ENCODE measurements at places on chromosomes 13 and 19. TPM values are rescaled to one million over a fixed set of nuclear protein-coding genes. Genes with fewer than 3 reads are reported as not detected.

- no peak overlapping the region for H3K27ac ChIP-seq
- no peaks in the 10 kb centered on the region for H3K36me3 ChIP-seq
- DNase-seq, result no peak
- no peaks in the 10 kb centered on the region for H3K27me3 ChIP-seq
- H3K4me3 ChIP-seq, result no peak overlapping the region
- H3K4me1 ChIP-seq, result peaks cover 6% of the 10 kb centered on the region
Observed at GRCh38 chr13:48678316-48678715, 24.6 kb downstream of the CYSLTR2 start.

DNA sequence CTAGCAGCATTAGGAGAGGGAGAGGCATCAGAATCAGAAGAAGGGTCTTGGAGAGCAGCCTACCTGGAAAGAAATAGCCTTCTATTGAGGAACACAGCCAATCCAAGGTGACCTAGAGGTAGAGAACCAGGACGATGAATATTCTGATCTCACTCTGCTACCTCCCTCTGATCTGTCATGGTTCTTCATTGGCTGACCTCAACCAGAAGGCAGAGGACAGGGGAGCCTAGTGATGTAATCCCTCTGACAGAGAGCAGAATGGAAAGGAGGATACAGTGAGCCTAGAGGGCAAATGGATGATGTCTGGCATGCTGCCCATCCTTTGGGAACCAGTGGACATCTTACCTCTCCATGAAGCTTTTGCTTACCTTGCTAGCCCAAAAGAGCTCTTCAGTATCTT lies 3.6 kb downstream of the ZNF507 start:
- peak overlapping the region; percentile 24 for H3K4me3 ChIP-seq
- H3K27ac ChIP-seq, result no peak overlapping the region
- no peaks in the 10 kb centered on the region for H3K27me3 ChIP-seq
- H3K36me3 ChIP-seq, result peaks cover 37% of the 10 kb centered on the region
- DNase-seq, result no peak

DNA sequence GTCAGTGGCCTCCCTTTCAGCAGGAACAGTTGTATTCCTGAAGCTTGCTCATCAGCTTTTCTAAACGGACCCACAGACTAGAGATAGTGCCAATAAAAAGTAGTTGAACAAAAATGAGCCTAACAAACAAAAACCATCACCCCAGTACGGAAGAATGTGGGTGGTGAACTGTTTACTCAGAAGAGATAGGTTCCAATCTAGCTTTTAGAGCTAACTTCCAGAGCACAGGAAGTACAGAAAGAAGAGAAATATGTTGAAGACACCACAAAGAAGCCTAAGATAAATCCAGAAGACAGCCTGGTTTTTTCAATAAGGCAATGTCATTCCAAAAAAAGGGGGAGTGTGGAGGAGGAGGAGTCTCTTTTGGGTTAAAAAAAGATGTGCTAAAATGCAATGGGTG lies 2.8 kb upstream of the LMO7 start:
- peaks cover 17% of the 10 kb centered on the region for H3K4me1 ChIP-seq
- no peak for DNase-seq
- H3K27ac ChIP-seq, result no peak overlapping the region
- H3K27me3 ChIP-seq, result peaks cover 17% of the 10 kb centered on the region
- peak overlapping the region; percentile 63 for H3K4me3 ChIP-seq

DNA sequence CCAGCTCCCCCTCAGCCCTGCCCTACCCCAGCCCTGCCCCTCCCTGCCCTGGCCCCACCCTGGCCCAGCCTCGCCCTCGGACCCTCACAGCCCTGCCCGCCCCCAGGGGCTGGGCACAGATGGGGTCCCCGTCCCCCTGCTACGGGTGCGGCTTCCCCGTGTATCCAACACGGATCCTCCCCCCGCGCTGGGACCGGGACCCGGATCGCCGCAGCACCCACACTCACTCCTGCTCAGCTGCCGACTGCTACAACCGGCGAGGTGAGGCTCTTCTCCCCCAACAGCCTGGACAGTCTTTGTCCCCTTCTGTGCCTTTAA lies 5.2 kb downstream of the SHFL start:
- no peak for DNase-seq
- peaks cover 11% of the 10 kb centered on the region for H3K27me3 ChIP-seq
- H3K36me3 ChIP-seq, result peaks cover 5% of the 10 kb centered on the region
- H3K27ac ChIP-seq, result no peak overlapping the region
- H3K4me1 ChIP-seq, result no peaks in the 10 kb centered on the region
- H3K4me3 ChIP-seq, result no peak overlapping the region

- no peak overlapping the region for H3K4me3 ChIP-seq
- H3K36me3 ChIP-seq, result no peaks in the 10 kb centered on the region
- H3K4me1 ChIP-seq, result no peaks in the 10 kb centered on the region
- H3K27me3 ChIP-seq, result no peaks in the 10 kb centered on the region
- no peak for DNase-seq
- H3K27ac ChIP-seq, result no peak overlapping the region
Observed at GRCh38 chr19:18859676-18860301, 28.0 kb downstream of the UPF1 start.

KCNN1 gene
- total RNA-seq, result 13.4 TPM

EFNB2 gene
- 48.6 TPM for total RNA-seq

ZNF525 gene
- total RNA-seq, result 31.3 TPM

GRCh38 chr13:46852168-46852567 lies 44.7 kb downstream of the HTR2A start:
- no peak overlapping the region for H3K4me3 ChIP-seq
- H3K27me3 ChIP-seq, result peaks cover 6% of the 10 kb centered on the region
- no peak for DNase-seq
- no peaks in the 10 kb centered on the region for H3K36me3 ChIP-seq
- H3K4me1 ChIP-seq, result peaks cover 14% of the 10 kb centered on the region
- no peak overlapping the region for H3K27ac ChIP-seq

GPR12 gene
- 0.14 TPM for total RNA-seq

DNAJB1 gene
- total RNA-seq, result 277 TPM

DNA sequence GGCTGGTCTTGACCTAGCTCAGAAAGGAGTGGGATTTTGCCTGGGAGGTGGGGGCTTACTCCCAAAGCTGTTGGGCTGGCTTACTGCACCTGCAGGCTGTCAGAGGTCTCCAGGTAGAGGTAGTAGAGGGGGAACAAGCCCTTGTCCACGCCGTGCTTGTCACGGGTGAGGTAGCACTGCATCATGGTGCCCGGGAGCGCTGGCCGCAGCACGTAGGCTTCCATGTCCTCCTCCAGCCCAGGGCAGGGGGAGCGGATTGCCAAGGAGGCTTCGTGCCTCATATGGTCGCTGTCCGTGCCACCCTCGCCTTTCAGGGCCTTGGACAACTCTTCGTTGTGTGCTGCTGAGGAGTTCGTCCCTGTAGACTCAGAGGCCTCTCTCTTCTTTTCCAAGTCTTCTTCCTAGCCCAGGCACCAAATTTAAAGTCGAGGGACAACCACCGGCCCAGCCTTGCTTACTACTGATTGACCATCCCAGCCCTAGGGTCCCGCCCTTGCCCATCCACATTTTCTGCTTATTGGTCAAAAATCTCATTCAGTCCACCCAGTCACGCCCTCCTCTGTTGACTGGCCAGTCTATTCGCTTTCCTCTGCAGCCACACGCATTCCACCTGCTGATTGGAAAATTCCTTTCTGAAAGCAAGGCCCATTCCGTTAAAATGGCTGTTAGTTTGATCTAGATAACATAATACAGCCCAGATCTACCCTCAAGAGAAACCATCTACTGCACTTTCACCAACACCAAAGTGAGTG lies 10.5 kb downstream of the TULP2 start:
- DNase-seq, result no peak
- H3K4me1 ChIP-seq, result no peaks in the 10 kb centered on the region
- H3K27ac ChIP-seq, result no peak overlapping the region
- H3K36me3 ChIP-seq, result no peaks in the 10 kb centered on the region
- no peaks in the 10 kb centered on the region for H3K27me3 ChIP-seq

DNA sequence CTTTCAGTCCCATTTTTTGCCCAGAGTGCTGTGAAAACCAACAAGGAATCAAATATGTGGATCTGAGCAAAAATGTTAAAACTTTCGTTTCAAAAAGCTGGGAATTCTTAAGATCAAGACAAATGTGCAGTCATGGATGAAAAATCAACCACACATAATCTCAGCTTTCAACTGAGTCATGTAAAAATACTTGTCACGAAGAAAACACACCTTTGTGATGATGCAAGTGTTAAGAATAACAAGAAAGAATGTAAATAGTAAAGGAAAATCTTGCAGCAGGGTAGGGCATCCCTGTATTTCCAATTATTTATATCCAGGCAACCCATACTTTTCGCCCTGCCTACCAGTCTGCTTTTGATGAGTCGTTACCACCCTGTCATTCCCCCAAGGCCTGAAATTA lies 27.4 kb upstream of the DCLK1 start:
- no peak overlapping the region for H3K4me3 ChIP-seq
- H3K4me1 ChIP-seq, result peaks cover 39% of the 10 kb centered on the region
- H3K27me3 ChIP-seq, result peaks cover 22% of the 10 kb centered on the region
- H3K36me3 ChIP-seq, result no peaks in the 10 kb centered on the region
- DNase-seq, result no peak
- H3K27ac ChIP-seq, result no peak overlapping the region

GPC5 gene
- total RNA-seq, result 2.8 TPM

NRTN gene
- 5.4 TPM for total RNA-seq

DNA sequence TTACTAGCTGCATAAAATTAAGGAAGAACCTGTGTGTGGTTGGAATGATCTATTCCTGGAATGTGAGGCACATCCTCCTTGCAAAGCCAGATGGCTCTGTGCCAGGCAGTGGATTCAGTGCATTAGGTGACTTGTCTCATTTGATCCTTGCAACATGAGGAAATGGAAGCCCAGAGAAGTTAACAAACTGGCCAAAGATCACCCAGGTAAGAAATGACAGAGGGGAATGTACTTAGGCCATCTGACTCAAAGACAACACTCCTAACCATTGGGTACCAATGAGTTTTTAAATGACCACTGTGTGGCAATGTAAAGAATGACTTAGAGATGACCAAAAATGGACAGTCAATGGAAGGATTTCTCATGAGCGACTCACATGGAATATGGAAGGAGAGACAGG lies 114.2 kb upstream of the RXFP2 start:
- H3K36me3 ChIP-seq, result no peaks in the 10 kb centered on the region
- H3K4me3 ChIP-seq, result no peak overlapping the region
- no peak overlapping the region for H3K27ac ChIP-seq
- H3K27me3 ChIP-seq, result no peaks in the 10 kb centered on the region
- no peak for DNase-seq
- peaks cover 4% of the 10 kb centered on the region for H3K4me1 ChIP-seq

DNA sequence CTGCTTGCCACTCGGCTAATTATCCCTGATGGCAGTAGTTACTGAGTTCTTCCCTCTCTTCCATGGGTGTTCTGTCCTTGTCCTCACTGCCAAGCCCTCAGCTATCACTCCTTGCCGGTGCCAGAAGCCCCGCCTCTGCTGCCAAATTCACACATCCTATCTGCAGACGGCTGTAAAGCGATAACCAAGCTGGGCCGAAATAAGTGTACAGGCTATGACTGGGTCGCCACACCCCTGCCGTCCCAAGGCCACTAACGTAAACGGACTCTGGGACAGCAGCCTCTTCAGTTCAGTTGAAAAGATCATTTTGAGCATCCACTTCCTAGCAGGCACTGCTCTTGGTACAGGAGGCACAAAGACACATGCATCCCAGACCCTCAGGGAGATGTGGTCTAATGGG lies 13.3 kb downstream of the SLC7A1 start:
- H3K27ac ChIP-seq, result no peak overlapping the region
- DNase-seq, result no peak
- peaks cover 17% of the 10 kb centered on the region for H3K36me3 ChIP-seq
- H3K4me3 ChIP-seq, result no peak overlapping the region
- H3K4me1 ChIP-seq, result peaks cover 20% of the 10 kb centered on the region

DNA sequence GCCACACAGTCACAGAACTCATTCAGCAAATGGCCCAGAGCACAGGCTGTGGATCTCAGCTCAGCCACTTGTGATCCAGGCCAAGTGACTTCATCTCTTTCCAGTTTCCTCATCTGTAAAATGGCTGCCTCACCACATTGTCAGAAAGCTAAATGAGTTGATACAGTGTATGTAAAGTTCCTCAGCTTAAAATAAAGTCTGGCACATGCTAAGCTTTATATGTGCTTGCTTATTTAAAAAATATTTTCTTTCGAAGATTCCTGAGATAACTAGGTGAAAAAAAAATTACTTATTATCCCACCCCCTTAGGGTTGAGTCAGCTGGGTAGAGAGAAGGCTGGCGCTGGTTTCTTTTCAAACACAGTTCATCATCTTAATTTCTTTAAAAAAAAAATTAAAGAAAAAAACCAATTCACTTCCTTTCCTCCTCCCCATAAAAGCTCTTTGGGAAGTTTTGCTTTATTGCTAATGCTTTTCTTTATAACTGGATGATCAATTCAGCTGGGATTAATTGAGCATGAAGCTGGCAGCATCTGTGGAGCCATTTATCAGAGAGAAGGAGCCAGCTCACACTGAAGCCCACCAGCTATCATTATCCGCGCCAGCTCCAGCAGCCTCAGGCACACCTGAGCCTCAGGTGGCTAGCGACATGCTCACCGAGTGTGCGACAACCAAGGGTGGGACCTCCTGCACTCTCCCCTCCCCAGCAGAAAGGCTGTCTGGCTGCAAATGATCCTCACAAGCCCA lies 354.9 kb downstream of the FOXO1 start:
- no peaks in the 10 kb centered on the region for H3K27me3 ChIP-seq
- no peak overlapping the region for H3K27ac ChIP-seq
- no peak for DNase-seq
- no peak overlapping the region for H3K4me3 ChIP-seq
- H3K4me1 ChIP-seq, result peaks cover 4% of the 10 kb centered on the region

- peak overlapping the region; percentile 78 for H3K4me3 ChIP-seq
- H3K4me1 ChIP-seq, result peaks cover 44% of the 10 kb centered on the region
- H3K27ac ChIP-seq, result peak overlapping the region; percentile 71
- no peaks in the 10 kb centered on the region for H3K36me3 ChIP-seq
Observed at GRCh38 chr13:98975822-98976261, 2.0 kb downstream of the DOCK9 start.

GRCh38 chr19:15447057-15447456 lies 2.7 kb downstream of the WIZ start:
- H3K4me3 ChIP-seq, result peak overlapping the region; percentile 48
- no peak for DNase-seq
- peaks cover 10% of the 10 kb centered on the region for H3K27me3 ChIP-seq
- H3K36me3 ChIP-seq, result no peaks in the 10 kb centered on the region
- peaks cover 13% of the 10 kb centered on the region for H3K4me1 ChIP-seq

GRCh38 chr13:20297181-20297580 lies 65.1 kb upstream of the GJB6 start:
- no peak overlapping the region for H3K4me3 ChIP-seq
- no peak for DNase-seq
- H3K36me3 ChIP-seq, result no peaks in the 10 kb centered on the region

- H3K27me3 ChIP-seq, result no peaks in the 10 kb centered on the region
- H3K4me1 ChIP-seq, result peaks cover 12% of the 10 kb centered on the region
Observed at GRCh38 chr13:75789451-75790197, 153.5 kb downstream of the LMO7 start.

ZNF154 gene
- total RNA-seq, result 13.2 TPM

GRCh38 chr13:30900952-30901749 lies 4.9 kb upstream of the MEDAG start:
- peaks cover 12% of the 10 kb centered on the region for H3K4me1 ChIP-seq
- no peak for DNase-seq
- no peak overlapping the region for H3K27ac ChIP-seq
- peaks cover 5% of the 10 kb centered on the region for H3K36me3 ChIP-seq

ZNF527 gene
- total RNA-seq, result 6.5 TPM

- no peak overlapping the region for H3K27ac ChIP-seq
- no peak for DNase-seq
- no peak overlapping the region for H3K4me3 ChIP-seq
- peaks cover 2% of the 10 kb centered on the region for H3K27me3 ChIP-seq
Observed at GRCh38 chr13:102280366-102280765, 121.5 kb downstream of the FGF14 start.

- H3K27me3 ChIP-seq, result no peaks in the 10 kb centered on the region
- peak overlapping the region; percentile 83 for H3K27ac ChIP-seq
- peaks cover 5% of the 10 kb centered on the region for H3K4me1 ChIP-seq
- H3K36me3 ChIP-seq, result peaks cover 20% of the 10 kb centered on the region
Observed at GRCh38 chr19:48479686-48480085, 10.5 kb downstream of the CYTH2 start.
